Activated T-helper 1 cell treated with anti-CD3 and anti-CD28 coated beads, Interleukin-12 subunit alpha, Interleukin-12 subunit beta, Interleukin-2, Interleukin-4 antibody, amounts not matched to agents 30 ng/mL and 10 ng/mL and 1 ng/mL, durations not matched to agents 14 hours and 24 hours and 36 hours (primary cell): ENCODE measurements at places on chromosomes 4 and X. TPM values are rescaled to one million over a fixed set of nuclear protein-coding genes. Genes with fewer than 3 reads are reported as not detected.
A peak's percentile ranks its signal among the peaks of the same experiment; 100 is the strongest.

GRCh38 chrX:19375546-19375945 is 31.8 kb downstream of the PDHA1 start:
- H3K36me3 ChIP-seq = no peaks in the 10 kb centered on the region
- H3K4me3 ChIP-seq = no peak overlapping the region
- H3K27me3 ChIP-seq = peaks cover 2% of the 10 kb centered on the region
- DNase-seq = no peak

The ARR3 gene
- total RNA-seq = not detected in 2 replicates

DNA sequence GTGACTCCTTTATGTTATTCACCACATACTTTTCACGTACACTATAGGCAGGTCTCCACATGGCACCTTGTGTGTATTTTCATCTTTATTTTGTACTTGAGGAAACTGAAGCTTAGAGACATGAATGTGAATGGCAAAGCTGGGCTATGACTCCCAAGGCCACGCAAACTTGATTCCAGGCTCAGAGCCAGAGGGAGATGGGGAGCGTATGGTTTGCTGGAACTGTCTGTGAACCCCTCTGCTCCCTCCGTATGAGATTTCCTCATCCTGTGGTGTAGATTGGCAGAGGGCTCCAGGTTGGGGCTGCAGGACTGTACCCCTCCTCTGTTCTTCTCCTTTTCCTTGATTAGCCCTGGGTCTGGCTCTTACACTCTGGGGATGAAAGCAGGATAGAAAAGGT is 16.1 kb upstream of the STARD8 start:
- no peak for DNase-seq
- H3K4me1 ChIP-seq = no peaks in the 10 kb centered on the region
- no peaks in the 10 kb centered on the region for H3K27me3 ChIP-seq

- no peaks in the 10 kb centered on the region for H3K36me3 ChIP-seq
- DNase-seq = no peak
- no peaks in the 10 kb centered on the region for H3K4me1 ChIP-seq
- no peak overlapping the region for H3K4me3 ChIP-seq
These were observed 203.5 kb downstream of the PRDM5 start for GRCh38 chr4:120718979-120719566.

The L1CAM gene
- total RNA-seq = 1.7 and 3.3 TPM in 2 replicates

GRCh38 chrX:2690856-2691542 is at the start of gene CD99:
Gene CD99 (plus strand): TSS chrX:2691295. CDS start chrX:2691361, 66 bp downstream.
- H3K36me3 ChIP-seq = peaks cover 35% of the 10 kb centered on the region
- peaks cover 31% of the 10 kb centered on the region for H3K4me1 ChIP-seq
- peaks cover 5% of the 10 kb centered on the region for H3K27me3 ChIP-seq
- peak within 1 kb of the TSS; percentile 99 for H3K4me3 ChIP-seq

- peaks cover 2% of the 10 kb centered on the region for H3K27me3 ChIP-seq
- peaks cover 6% of the 10 kb centered on the region for H3K36me3 ChIP-seq
- DNase-seq = no peak
- no peak overlapping the region for H3K4me3 ChIP-seq
- no peaks in the 10 kb centered on the region for H3K4me1 ChIP-seq
- no peak overlapping the region for H3K27ac ChIP-seq
These were observed 10.9 kb downstream of the SAP30 start for GRCh38 chr4:173381610-173382009.

GRCh38 chr4:109733728-109734127 is 3.9 kb upstream of the PLA2G12A start:
- peaks cover 12% of the 10 kb centered on the region for H3K4me1 ChIP-seq
- no peak for DNase-seq
- H3K27me3 ChIP-seq = peaks cover 2% of the 10 kb centered on the region
- no peaks in the 10 kb centered on the region for H3K36me3 ChIP-seq
- H3K4me3 ChIP-seq = no peak overlapping the region

DNA sequence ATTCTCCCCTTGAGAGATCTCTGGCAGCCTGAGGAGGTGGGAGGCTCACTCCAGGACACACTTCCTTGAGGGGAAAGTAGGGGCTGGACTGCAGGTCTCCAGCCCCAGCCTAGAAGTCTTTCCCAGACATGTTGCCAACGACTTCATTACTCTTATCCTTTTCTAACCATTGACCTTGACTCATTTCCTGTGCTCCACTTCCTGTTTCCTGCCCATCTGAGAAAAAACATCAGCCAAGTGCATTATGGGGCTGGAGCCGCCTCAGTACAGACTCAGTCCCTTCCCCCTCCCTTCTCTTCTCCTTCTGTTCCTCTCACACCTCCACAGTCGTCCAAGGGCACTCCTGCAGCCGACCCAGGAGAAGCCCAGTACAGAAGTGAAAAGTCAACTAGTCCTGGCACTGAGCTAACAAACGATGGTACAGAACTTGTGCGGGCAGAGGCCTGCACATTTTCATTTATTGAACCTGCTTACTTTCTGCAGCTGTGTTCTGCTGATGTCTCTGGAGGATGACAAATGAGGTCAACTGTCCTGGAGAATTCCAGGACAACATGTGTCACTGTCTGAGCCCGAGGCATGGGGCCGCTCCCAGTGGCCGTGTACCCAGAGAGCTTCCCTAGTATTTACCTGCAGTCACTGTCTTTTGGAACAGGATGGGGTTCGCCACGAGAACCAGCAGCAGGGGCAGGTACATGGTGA is 20.1 kb downstream of the GPR143 start:
- DNase-seq = no peak
- no peak overlapping the region for H3K4me3 ChIP-seq
- no peak overlapping the region for H3K27ac ChIP-seq
- no peaks in the 10 kb centered on the region for H3K27me3 ChIP-seq
- peaks cover 7% of the 10 kb centered on the region for H3K4me1 ChIP-seq

DNA sequence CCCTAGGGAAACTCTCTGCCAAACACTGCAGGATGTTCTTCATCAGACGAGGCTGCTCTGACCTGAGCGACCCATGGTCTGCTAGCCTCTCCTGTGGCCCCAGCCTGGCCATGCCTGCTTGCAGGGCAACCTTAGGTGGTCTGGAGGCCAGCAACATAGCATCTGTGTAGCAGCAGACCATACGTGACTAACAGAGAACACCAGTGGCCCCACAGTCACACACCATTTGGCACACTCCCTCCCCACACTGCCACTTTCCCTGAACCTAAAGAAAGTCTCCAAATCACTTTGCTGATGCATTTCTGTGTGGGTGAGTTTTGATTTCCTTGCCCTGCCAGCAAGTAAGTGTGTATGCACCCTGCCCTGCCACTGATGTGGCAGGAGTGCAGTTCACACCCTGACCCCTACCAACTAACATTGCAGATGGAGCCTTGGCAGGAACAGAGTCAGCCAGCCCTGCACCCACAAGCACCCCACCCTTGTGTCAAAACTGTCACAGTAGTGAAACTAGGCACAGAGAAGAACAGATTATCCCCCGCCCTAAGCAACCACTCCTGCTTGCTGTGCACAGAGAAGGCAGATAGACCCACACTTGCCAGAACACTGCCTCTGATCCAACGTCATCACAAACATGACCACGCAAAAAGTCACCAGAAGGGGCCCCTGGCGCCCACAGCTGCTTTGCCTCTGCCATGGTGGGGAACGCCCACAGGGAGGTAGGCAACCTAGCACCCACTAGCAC is 249.1 kb downstream of the SPIN4 start:
- H3K4me1 ChIP-seq = no peaks in the 10 kb centered on the region
- no peak overlapping the region for H3K4me3 ChIP-seq
- H3K27me3 ChIP-seq = peaks cover 2% of the 10 kb centered on the region
- DNase-seq = no peak
- H3K27ac ChIP-seq = no peak overlapping the region
- H3K36me3 ChIP-seq = no peaks in the 10 kb centered on the region

- DNase-seq = peak; percentile 3
- peak overlapping the region; percentile 4 for H3K27ac ChIP-seq
- H3K27me3 ChIP-seq = no peaks in the 10 kb centered on the region
These were observed 12.1 kb downstream of the LAMP2 start for GRCh38 chrX:120456973-120457372.
